ENCODE measurements at places on chromosomes 4 and X. TPM values are rescaled to one million over a fixed set of nuclear protein-coding genes. Genes with fewer than 3 reads are reported as not detected.

STK32B gene
- 33.8 TPM for total RNA-seq

NAP1L2 gene
- total RNA-seq = 9.3 TPM

NOX1 gene
- not detected for total RNA-seq

TKTL2 gene
- total RNA-seq = 0.07 TPM

FABP2 gene
- not detected for total RNA-seq

DUSP9 gene
- not detected for total RNA-seq

MAGEE2 gene
- not detected for total RNA-seq

TMSB15A gene
- total RNA-seq = not detected

MAGED4B gene
- total RNA-seq = 13.9 TPM

ATP8A1 gene
- 21.3 TPM for total RNA-seq

SPINK2 gene
- not detected for total RNA-seq

C4orf36 gene
- 0.91 TPM for total RNA-seq

HPSE gene
- total RNA-seq = 8.5 TPM

ABCG2 gene
- 61.8 TPM for total RNA-seq

EMCN gene
- 33.3 TPM for total RNA-seq

IRAK1 gene
- 50.9 TPM for total RNA-seq

VCX3B gene
- not detected for total RNA-seq

MMRN1 gene
- total RNA-seq = 266 TPM

HTN1 gene
- total RNA-seq = not detected

SHROOM3 gene
- total RNA-seq = 24.1 TPM

CDKL5 gene
- 14.5 TPM for total RNA-seq

RAB40AL gene
- not detected for total RNA-seq

SHROOM4 gene
- 9.7 TPM for total RNA-seq

PDZD4 gene
- 21.0 TPM for total RNA-seq

TEX13B gene
- total RNA-seq = not detected

EMD gene
- total RNA-seq = 13.6 TPM
